ENCODE measurements at places on chromosomes 1 and 21.

- DNase-seq: no peak
Measured at GRCh38 chr1:81836007-81836626, 35.4 kb downstream of the ADGRL2 start.

GRCh38 chr1:3651930-3652547 lies at the start of gene TP73:
Gene TP73, plus strand, starts transcription at chr1:3652516. Its CDS starts 29,850 bp downstream, at chr1:3682366.
- DNase-seq: peak; percentile 42

- DNase-seq: no peak
Measured at GRCh38 chr1:151060657-151061421, 642 bp downstream of the MLLT11 start.

DNA sequence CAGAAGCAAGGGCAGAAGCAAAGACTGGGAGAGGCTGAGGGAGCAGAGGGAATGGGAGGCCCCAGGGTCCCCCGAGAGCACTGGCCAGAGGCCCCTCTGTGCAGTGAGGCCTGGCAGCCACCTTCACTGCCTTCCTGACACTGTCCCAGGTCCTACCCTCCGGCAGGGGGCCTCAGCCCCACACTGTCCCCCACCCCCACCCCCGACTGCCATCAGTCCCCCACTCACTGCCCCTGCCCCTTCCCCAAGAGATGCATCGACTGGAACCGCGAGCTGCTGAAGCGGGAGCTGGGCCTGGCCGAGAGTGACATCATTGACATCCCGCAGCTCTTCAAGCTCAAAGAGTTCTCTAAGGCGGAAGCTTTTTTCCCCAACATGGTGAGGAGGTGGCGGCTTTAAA lies 13.0 kb upstream of the PADI6 start:
- DNase-seq: no peak

DNA sequence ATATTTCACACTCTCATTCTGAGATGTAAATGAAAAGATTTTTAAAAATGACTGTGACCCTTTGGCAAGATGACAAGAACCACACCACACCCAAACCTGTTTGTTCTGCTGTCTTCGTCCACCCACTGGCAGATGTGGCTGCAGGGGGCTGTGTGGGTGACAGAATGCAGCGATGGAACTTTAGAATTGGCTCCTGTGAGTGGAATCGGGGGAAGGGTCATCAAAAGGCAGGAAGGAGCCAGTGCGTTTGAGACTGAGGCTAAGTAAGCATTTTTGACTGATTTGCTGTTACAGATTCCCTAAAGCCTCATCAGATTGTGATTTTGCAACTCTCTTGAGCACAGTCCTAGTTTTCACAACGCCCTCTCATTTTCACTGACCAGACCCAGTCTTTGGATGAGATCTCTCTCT lies 111.2 kb upstream of the ADGRL2 start:
- DNase-seq: no peak

- no peak for DNase-seq
Measured at GRCh38 chr1:79741720-79742421, 735.3 kb upstream of the ADGRL4 start.

DNA sequence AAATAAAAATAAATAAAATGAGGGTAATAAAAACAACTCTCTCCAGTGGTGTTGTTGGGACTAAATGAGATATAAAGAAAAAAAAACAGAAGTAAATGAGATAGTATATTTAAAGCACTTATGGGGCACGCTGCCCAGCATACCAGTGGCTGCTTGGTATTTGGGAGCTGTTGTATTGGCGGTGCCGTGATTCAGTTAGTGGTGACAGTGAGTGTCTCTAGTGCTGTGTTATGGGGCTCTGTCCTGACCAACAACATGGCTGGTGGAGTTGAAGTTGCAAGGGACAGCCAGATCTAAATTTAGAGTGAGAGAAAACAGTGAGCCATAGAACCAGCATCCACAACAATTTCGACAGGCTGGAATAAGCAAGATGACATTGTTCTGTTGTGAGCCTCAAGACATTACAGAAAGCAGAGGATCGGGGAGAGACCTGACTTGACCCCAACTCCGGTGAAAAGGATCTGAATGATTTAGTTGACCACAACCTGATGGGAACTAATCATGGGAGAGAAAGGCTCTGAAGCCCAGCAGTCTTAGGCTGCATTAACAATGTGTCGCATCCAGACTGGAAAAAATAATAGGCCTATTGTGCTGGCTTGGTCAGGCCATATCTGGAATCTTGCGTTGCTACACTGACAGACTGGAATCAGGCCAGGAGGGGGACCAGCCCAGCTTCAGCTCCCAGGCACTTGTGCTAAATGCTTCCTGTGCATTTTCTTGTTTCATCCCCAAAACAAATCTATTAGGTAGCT lies 2.4 kb upstream of the MFSD2A start:
- DNase-seq: no peak

GRCh38 chr1:77349275-77349674 lies 67.5 kb downstream of the AK5 start:
- no peak for DNase-seq

GRCh38 chr1:209493559-209493958 lies 90.0 kb upstream of the CAMK1G start:
- DNase-seq: no peak

GRCh38 chr1:11184973-11185372 lies 4.2 kb upstream of the ANGPTL7 start:
- no peak for DNase-seq

DNA sequence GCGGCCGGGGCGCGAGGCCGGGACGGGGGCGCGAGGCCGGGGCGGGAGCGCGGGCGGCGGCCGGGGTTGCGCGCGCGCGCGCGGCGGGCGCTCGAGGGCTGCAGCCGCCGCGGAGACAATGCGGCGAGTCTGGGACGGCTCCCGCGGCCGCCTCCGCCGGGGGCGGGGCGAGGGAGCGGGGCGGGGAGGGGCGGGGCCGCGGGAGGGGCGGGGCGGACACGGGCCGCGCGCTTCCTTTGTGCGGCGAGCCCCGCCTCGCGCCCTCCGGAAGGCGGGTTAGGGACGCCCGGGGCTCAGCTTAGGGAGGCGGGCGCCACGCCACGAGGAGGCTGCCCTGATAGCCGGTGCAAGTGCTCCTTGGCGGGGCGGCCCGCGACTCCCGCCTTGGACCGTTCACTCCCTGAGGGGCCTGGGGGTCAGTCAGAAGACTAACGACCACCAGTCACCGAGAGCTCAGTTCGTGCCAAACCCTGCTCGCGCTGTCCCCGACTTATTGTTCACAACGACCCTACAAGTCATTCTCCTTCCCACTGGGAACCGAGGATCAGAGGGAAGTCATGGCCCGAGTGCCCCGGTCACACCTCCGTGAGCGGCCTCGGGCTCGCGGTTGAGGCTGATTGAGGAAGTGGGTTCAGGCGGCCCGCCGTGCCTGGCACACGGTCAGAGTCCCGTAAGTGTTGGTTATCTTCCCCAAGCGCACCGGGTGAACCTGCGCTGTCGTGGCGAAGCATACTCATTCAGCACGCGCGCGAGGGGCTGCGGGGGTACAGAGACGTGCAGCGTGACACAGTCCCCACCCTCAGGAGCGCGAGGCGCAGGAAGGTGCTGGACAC lies 29.1 kb upstream of the A3GALT2 start:
- peak; percentile 85 for DNase-seq

GRCh38 chr1:37071829-37072228 lies 37.5 kb upstream of the GRIK3 start:
- no peak for DNase-seq

GRCh38 chr1:155278689-155279160 lies 1.5 kb downstream of the HCN3 start:
- no peak for DNase-seq

- DNase-seq: no peak
Measured at GRCh38 chr1:235809688-235810397, 56.9 kb downstream of the LYST start.

DNA sequence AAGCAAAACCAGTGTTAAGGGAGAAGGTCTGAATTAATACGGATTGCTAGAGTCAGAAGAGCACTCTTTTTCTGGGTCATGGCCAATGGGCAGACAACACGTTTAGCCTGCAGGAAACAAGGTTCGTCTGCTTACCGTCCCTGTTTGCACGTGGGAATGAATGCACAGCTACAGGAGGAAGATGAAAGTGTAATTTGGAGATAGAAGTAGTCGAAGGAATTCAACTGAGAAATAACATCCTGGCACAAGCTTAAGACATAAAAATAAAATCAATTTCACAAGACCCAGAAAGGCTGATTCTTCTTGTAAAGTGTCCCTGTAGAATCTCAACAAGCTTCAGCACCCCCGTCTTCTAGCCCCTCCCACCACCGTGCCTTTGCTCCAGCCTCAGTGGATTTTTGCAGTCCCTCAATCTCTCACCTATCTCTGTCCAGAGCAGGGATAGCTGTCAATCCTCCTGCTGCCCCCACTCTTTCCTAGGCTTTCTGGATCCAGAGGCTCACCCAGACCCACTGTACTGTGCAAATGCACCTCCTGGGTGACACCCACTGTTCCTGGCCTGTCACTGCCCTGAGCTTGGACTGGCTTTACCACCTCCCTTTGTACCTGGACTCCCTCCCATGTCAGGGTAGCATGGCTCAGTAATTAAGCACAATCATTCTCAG lies 60.6 kb downstream of the C1orf94 start:
- DNase-seq: no peak

GRCh38 chr21:17422931-17423330 lies 89.9 kb upstream of the CXADR start:
- DNase-seq: no peak

DNA sequence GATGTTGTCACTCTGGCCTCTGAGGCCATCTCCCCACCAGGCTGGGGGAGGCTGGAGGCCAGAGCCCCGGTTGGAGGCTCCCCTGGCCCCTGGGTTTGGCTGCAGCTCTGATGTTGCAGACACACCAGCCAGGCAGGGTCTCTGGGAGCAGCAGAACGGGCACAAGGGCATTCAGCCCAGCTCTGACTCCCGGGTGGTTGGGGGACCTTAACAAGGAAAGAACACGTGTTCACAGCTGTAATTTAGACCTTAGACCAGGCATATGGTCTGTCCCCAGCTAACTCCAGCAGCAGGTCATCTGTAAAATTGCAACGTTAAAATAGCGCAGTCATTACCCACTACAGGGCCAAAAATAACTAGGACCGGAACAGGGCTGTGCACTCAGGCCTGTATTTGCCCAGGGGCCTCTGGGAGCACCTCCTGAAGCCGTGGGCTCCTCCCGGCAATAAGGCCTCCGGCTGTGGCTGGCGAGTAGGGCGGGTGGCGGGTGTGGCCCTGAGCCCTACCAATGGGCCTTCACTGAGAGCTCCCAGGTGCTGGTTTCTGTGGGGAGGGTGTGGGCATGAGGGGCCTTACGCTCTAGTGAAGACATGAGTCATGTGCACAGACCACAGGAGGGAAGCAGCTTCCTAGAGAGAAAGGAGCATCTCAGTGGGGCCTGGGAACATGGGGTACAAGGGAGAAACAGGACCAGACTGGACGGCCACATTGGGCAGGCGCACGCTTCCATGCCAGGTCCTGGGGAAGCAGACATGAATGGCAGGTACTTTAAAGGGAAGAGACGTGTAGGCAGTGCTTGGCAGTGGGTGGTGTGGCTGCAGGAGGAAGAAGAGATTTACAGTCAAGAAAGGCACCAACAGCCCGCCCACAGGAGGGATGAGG lies 6.1 kb downstream of the LDLRAP1 start:
- DNase-seq: peak; percentile 90

GRCh38 chr1:84721152-84721551 lies 30.9 kb upstream of the SSX2IP start:
- no peak for DNase-seq

GRCh38 chr1:61724506-61724812 lies 482 bp downstream of the TM2D1 start:
- DNase-seq: no peak

DNA sequence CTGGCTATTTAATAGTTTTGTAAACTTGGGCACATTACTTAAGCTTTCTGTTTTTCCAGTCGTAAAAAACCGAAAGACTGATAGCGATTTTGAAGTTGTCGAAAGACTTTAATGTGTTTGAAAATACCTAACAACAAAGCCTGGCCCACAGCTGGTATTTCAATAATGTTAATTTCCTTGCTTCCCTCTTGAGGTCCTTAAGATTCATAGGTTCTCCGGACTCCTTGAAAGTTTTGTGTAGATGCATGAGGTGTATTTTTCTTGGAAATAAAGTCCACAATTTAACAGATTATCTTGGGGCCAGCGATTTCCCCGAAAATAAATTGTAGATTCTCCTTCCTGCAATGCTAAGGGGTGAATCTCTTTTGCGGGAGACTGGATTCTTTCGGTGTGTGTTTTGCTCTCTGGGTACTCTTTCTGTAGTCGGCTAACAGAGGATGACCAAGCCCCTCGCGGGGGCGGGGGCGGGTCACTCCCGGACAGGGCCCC lies 735 bp upstream of the YTHDF2 start:
- DNase-seq: no peak

GRCh38 chr1:67748630-67749029 lies 63.6 kb downstream of the GADD45A start:
- no peak for DNase-seq

DNA sequence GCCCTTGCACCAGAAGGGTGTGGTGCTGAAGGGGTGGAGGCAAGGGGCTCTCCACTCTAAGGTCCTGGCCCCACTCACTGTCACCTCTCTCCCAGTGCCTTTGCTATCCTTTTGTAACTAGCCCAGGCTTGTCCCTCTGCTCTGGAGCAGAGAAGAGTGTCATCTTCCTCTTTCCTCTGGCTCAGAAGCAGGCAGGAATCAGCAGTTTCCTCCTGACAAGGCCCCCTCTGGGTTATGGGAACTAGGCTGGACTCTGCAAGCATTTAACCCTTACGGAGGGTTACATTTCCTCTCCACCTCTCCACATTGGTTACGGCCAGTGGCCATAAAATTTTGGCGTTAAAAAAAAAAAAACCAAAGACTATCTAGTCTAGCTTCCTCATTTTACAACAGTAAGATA lies 30.4 kb downstream of the PLXNA2 start:
- DNase-seq: no peak

DNA sequence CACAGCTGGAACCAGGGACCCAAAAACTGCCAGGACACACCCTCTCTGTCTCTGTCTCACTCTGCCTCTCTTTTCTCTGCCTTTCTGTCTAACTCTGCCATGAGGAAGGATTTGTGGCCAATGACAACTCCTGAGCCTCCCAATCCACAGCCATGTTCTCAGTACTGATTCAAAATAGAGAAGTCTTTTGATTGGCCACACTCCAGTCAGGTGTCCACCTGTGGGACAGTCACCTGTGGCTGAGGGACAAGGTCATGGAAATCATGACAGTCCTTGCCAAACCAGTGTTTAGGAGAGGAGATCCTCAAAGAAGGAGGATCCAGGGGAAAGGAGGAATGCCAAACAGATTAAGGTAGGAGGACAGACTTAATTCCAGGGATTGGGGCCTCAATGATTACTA lies 15.8 kb downstream of the TINAGL1 start:
- DNase-seq: no peak

- DNase-seq: no peak
Measured at GRCh38 chr21:42056996-42057689, 14.0 kb upstream of the UMODL1 start.

GRCh38 chr1:36653850-36654249 lies 171.1 kb upstream of the CSF3R start:
- peak; percentile 3 for DNase-seq
